ENCODE measurements at places on chromosomes 12 and 14. TPM values are rescaled to one million over a fixed set of nuclear protein-coding genes. Genes with fewer than 3 reads are reported as not detected.

Gene SIX1
- total RNA-seq, result not detected

Gene WNT1
- not detected for total RNA-seq

DNA sequence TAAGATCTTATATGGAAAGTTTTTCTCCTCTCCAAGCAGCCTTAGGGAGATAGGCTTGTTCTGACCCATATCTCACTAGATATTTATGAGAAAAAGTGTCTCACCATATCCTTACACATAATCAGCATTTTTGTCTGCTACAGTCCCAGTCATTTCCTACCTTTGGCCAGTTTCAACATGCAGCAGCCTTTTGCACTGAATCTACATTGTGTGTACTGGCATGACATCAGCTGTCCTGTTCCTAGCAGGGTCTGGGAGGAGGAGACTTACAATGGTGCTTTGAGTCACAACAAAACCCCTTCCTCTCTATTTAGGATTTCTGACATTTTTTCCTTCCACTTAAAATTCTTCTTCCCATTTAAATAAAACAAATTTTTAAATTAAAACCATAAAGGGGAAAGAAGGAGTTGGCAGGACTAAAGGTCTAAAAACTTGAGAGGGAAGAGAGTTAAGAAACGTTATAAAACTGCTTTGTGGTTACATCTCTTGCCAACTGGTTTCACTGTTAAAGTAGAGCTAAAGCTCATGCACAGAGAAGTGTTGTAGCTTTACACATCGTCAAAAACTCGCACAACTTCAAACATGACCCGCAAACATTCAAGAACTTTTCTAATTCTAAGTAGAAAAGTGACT lies 53.3 kb upstream of the CERS5 start:
- ATAC-seq, result peak; percentile 89

- ATAC-seq, result peak; percentile 58
Measured at GRCh38 chr12:49296836-49297694, 2.1 kb downstream of the PRPH start.

DNA sequence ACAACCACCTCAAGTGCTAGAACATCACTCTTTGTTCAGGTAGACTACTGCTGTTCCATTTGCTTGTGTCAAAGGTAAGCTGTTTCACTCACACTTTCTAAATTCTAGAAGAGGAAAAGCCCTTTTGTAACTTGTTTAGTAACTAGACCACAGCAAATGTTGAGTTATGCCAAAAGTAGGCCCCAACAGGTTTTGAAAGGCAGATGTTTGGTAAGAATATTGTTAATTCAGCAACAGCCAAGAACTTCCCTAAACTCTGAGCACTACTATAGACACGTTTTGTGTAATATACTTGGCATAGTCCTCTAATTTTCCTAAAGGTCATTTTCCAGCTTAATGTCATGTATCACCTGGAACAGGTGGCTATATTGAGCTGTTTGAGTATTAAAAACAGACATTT lies 79.0 kb downstream of the DCAF5 start:
- no peak for ATAC-seq

- ATAC-seq, result peak; percentile 18
Measured at GRCh38 chr12:81819991-81820633, 61.0 kb upstream of the PPFIA2 start.

DNA sequence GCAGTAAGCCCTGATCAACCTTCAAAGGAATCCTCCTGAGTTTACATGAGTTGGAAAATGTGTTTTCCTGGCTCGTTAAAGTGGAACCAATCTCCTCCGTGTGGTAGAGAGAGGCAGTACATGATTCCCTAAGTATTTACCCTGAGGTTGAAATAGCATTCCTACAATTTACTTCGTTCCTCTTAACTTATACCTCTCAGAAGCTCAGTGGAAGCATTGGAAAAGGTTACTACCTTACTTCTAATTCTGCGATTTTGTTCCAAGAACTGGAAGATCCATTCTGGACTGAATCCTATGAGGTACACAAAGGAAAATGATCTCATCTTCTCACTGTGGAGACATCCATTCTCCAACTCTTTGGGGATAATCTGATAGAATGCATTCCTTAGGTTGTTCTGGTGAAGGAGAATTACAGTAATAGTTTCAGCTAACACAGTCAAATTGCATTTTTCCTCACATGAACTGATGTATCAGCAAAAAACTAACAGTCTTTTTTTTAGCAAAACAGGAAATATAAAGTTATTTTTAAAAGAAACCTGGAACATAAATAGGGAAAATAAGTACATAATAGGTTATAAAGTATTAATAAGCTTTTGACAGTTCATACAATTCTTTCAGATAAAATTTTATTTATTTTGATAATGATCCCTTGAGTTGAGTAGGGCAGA lies 475.6 kb downstream of the PDZRN4 start:
- no peak for ATAC-seq

DNA sequence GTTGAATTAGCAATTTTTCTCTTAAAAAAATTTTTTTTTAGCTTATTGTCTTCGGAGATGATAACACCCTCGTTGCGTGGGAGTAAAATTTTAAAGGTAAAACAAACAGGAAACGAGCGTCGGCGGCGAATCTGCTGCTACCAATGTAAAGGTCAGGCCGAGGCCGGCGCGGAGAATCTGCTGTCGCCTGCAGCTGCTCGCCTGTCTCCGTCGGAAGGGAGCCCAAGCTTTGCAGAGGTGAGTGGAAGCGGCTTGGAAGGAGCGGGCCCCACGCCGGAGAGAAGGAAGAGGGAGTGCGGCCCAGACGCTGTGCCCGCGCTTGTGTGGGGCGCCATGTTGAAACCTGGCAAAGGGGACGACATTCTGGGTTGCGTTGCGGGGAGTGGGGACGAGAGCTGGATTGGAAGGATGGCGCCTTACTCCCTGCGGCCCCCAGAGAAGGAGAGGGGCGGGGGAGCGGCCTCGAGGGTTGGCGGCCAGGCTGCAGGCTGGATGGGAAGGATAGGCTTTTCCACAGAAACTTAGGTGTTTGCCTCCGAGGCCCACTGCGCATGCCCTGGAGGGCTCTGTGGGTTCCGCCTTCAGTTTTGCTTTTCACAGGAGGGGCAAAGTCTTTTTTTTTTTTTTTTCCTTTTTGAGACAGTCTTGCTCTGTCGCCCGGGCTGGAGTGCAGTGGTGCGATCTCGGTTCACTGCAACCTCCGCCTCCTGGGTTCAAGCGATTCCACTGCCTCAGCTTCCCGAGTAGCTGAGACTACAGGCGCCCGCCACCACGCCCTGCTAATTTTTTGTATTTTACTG lies at the start of gene SNRNP35:
SNRNP35 (plus strand) TSS at position 160 of the 800 bp plus-strand sequence. CDS start 7,402 bp downstream, outside the sequence.
- ATAC-seq, result peak; percentile 77

DNA sequence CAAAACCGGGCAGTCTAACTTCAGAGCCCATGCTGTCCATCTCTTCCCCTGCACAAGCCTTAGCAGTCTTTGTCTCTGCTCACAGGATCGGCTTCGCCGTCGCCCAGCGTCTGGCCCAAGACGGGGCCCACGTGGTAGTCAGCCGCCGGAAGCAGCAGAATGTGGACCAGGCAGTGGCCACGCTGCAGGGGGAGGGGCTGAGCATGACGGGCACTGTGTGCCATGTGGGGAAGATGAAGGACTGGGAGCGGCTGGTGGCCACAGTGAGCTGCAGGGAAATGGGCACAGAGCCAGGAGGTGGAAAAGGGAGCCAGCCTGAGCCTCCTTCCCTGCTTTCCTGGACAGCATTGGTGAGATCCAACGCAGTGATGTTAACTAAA lies 14.2 kb upstream of the CARMIL3 start:
- no peak for ATAC-seq

GRCh38 chr12:33223956-33224355 lies 215.7 kb downstream of the SYT10 start:
- no peak for ATAC-seq

GRCh38 chr12:54199917-54200316 lies 11.1 kb upstream of the SMUG1 start:
- ATAC-seq, result no peak

- ATAC-seq, result no peak
Measured at GRCh38 chr14:40402957-40403356, 970.7 kb upstream of the FBXO33 start.

DNA sequence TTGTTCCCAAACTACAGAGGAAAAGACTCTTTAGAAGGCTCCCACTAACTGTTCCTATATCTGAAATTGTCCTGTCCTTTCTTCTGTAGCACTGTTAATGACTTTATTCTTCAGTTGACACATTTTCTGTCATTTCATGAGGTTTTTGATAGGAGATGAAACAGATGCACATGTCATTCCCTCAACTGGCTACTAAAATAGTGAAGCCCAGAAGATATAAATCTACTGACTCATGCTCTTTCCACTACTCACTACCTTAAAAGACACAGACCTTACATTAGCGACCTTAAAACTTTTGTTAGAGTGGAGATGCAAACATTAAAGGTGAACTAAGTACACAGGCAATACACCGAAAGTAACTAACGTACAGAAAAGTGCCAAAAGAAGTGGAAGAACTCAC lies 59.5 kb upstream of the ANKS1B start:
- ATAC-seq, result no peak

DNA sequence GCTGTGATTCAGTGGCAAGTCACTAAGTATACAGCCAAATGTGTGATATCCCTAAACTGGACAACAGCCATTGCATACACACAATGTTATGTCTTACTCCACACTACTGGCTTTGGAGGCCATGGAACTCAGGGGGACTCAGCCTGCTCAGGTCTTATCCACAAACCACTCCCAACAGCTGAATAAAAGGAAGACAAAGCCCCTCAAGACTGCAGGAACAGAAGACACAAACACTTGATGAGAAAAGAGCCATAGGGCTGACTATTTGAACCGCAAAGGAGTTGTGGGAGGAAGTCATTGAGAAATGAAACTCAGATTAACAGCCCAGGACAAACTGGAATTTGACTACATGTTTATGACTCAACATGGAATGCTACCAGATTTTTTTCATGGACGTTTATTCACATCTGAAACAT lies 40.9 kb downstream of the PTGER2 start:
- ATAC-seq, result no peak

DNA sequence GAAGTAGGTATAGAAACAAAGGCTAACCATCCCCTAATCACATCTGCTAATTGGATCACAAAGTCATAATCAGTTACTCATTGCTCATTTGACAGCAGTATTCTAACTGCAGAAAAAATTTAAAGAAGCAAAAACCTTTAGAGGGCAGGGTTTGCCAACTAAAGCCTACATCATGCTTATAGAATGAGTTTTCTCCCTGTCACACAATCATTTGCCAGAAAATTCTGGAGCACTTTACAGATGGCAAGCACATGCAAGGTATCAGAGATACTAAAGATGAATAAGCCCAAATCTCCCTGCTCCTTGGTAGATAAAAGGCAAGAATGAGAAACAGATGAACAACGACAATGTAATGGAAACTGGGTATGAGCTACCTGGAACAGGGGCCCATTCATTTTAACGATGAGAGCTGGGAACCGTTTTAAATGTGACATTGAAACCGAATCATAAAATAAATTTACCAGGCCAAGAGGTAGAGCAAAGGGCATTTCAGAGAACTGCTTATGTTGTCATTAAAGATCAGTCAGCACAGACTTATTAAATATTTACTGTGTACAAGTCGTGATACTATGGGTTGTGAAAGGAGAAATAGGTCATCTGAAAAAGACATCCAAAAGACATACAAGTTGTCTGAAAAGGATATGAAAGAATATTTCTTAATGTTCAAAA lies 211.4 kb upstream of the ABCD2 start:
- ATAC-seq, result no peak

DNA sequence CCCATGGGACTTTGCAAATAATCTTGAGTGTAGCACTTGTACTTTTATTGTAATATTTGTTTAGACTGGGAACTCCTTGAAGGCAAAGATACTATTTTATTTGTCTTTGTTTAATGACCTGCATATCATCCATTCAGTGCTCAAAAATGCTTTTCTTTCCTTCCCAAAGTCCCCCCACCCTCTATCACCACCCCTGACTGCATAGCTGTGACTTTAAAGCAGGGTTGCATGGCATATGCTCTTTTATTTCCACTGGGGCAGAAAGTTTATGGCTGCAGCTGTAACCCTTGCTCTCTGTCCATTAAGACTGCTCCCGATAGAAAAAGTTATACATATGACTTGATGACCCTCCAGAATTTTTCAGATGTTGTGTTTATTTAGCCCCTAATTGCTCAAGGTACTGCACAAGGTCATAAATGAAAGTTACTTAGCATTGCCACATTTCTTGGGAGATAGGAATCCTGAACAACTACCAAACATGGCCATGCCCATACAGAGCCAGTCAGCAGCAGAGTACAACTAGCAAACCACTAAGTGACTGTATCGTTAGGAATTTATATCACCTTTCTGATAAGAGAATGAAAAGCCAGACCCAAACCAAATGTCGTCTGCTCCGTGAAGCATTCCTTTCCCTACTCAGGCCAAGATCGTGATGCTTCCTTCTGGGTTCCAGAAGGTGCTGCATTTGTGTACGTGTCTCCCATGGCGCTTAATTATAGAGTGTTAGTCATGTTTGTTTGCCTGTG lies 114.3 kb downstream of the DIP2B start:
- ATAC-seq, result no peak

- no peak for ATAC-seq
Measured at GRCh38 chr12:21248679-21249078, 86.0 kb downstream of the SLCO1A2 start.

- ATAC-seq, result no peak
Measured at GRCh38 chr14:99300190-99300589, 28.2 kb upstream of the BCL11B start.

DNA sequence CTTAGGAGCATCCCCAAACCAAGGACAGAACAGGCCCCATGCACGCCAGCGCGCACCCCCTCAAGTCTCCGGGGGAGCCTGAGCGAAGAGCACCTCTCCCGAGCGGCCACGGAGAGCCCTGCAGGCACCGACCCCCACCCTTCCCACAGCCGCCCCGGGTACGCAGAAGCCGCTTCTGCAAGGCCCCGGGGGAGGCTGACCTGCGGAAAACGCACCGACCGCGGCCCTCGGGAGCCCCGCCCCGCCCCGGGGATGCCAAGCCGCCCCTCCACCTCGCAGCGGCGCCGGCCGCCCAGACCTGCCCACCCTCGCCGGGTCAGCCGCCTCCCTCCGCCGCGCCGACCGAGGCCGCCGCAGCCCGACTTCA lies 385 bp downstream of the CAPRIN2 start:
- peak; percentile 40 for ATAC-seq

- no peak for ATAC-seq
Measured at GRCh38 chr14:75238756-75239455, 39.7 kb upstream of the FOS start.

DNA sequence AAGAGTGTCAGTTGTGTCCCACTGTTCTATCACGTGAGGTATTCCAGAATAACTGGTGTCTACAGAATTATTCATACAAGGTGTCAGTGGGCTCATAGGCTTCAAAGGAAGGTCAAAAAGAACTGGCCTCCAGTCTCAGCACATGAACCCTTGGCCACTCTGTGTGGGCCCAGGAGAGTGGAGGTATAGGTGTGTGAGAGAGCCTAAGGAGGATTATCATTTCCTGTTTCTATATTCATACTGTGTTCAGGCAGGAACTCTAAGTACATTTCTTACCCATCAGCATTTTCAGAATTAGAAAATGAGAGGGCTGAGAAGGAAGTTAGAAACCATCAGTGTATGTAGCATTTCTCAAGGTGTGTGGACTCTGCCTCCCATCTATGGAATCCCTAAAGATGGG lies 87.0 kb downstream of the BTG1 start:
- ATAC-seq, result peak; percentile 36

DNA sequence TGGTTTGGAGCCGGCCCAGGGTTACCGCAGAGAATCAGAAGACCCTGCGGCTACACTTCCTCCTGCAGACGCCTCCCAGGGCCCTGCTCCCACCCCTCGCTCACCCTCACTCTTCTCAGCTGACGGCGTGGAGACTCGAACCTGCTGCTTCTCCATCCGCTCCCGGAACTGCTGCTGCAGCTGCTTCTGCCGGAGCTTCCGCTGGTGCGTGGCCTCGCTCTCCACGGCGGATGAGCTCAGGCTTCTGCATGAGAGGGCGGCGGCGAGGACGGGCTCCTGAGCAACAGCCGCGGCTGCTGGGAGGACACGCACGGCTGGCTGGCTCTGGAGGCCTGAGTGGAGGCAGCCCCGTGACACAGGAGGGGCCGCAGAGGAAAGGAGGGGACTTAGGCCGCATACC lies 33.3 kb downstream of the RAD52 start:
- ATAC-seq, result no peak

Data from activated T-helper 17 cell treated with anti-CD3 and anti-CD28 coated beads, Interleukin-2, amount 50 U/mL, for 72 hours (primary cell).